ENCODE measurements at places on chromosomes 7 and 10.

GRCh38 chr7:143015084-143015483 lies 11.8 kb downstream of the OR9A2 start:
- no peak overlapping the region for H3K27ac ChIP-seq
- peaks cover 5% of the 10 kb centered on the region for H3K36me3 ChIP-seq
- no peaks in the 10 kb centered on the region for H3K27me3 ChIP-seq
- peaks cover 60% of the 10 kb centered on the region for H3K4me1 ChIP-seq
- H3K4me3 ChIP-seq = peak overlapping the region; percentile 68
- DNase-seq = peak; percentile 20

DNA sequence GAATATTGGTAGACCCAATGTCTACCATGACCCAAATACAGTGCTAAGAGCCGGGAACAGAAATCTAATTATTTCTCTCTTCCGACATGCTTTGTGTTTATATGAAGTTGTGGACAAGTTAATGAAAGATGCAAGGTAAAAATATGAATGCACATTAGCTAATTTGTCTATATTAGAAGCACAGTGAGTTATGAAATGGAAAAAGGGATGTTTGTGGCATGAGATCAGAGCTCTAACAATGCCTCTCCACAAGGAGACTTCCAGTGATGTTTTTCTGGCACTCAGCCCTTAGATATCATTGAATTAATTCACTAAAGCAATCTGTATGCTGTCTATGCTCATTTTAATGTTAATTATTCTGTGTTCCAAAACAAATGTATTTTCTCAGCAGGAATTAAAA lies 897.2 kb downstream of the CNTNAP2 start:
- no peak overlapping the region for H3K27ac ChIP-seq
- H3K4me1 ChIP-seq = no peaks in the 10 kb centered on the region
- H3K4me3 ChIP-seq = no peak overlapping the region
- DNase-seq = no peak
- no peaks in the 10 kb centered on the region for H3K27me3 ChIP-seq
- no peaks in the 10 kb centered on the region for H3K36me3 ChIP-seq

DNA sequence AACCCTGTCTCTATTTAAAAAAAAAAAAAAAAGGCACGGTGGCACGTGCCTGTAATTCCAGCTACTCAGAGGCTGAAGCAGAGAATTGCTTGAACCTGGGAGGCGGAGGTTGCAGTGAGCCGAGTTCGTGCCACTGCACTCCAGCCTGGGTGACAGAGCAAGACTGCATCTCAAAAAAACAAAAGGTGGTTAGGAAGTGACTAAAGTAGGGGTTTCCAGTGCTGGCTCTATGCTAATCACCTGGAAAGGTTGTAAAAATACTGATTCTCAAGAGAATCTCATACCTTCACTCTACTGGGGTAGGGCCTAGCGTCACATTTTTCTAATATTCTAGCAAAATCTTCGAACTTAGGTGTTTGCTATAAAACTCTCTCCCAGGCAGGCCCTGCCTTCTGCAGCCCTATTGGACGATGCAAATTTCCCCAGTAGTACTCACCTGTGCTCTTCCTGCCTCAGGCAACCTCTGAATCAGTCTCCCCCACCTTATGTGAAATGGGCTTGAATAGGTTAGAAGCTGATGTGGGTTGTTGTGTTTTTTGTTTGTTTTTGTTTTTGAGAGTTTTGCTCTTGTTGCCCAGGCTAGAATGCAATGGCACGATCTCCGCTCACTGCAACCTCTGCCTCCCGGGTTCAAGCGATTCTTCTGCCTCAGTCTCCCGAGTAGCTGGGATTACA lies 3.5 kb downstream of the ZP3 start:
- DNase-seq = no peak
- H3K4me1 ChIP-seq = peaks cover 12% of the 10 kb centered on the region
- no peak overlapping the region for H3K27ac ChIP-seq
- no peaks in the 10 kb centered on the region for H3K36me3 ChIP-seq
- H3K27me3 ChIP-seq = peaks cover 6% of the 10 kb centered on the region
- no peak overlapping the region for H3K4me3 ChIP-seq

GRCh38 chr7:39594988-39595620 lies 28.3 kb upstream of the RALA start:
- no peak overlapping the region for H3K4me3 ChIP-seq
- H3K36me3 ChIP-seq = no peaks in the 10 kb centered on the region
- peaks cover 5% of the 10 kb centered on the region for H3K4me1 ChIP-seq
- DNase-seq = no peak
- H3K27ac ChIP-seq = no peak overlapping the region
- H3K27me3 ChIP-seq = no peaks in the 10 kb centered on the region

DNA sequence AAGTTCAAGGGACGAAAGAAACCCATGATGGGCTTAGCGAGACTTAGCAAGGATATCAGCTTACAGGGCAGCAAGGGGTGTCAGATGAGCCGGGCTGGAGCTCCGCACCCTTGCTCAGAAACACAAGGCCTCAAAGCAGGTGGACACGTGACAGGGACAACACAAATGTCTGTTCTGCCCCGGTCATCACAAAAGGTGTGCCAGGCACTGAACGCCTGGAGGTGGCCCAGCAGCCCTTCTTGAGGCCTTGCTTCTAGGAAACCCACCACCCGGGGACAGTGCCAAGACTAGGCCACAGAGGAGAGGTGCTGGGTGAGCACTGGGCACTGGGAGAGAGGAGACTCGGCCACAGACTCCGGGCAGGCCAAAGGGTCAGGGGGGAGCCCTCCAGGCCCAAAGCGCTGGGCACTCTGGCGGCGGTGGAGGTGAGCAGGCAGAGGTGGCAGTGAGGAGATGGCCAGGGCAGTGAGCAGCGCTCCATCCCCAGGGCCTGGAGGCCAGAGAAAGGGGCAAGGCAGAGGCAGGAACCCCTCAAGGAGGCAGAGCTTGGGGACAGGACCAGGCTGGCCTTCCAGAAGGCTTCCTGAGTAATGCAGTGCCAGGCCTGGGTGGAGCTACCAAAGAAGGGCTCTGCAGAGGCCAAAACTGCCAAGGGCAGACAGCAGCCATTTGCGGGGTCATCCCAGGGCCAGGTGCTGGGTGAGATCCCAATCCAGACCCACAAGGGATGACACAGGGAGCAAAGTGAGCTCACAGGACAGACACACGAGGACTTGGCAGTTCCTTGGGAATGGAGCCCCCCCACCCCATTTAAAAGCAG lies 22.7 kb downstream of the EBF3 start:
- H3K4me3 ChIP-seq = no peak overlapping the region
- no peak overlapping the region for H3K27ac ChIP-seq
- DNase-seq = no peak
- H3K27me3 ChIP-seq = peaks cover 9% of the 10 kb centered on the region
- no peaks in the 10 kb centered on the region for H3K4me1 ChIP-seq

- peaks cover 26% of the 10 kb centered on the region for H3K4me1 ChIP-seq
- no peak overlapping the region for H3K4me3 ChIP-seq
- H3K27ac ChIP-seq = no peak overlapping the region
- H3K27me3 ChIP-seq = no peaks in the 10 kb centered on the region
- no peaks in the 10 kb centered on the region for H3K36me3 ChIP-seq
Observed at GRCh38 chr7:131194070-131194865, 133.4 kb upstream of the MKLN1 start.

GRCh38 chr10:112507046-112507445 lies 60.0 kb downstream of the VTI1A start:
- DNase-seq = no peak
- H3K4me1 ChIP-seq = peaks cover 13% of the 10 kb centered on the region
- H3K36me3 ChIP-seq = peaks cover 31% of the 10 kb centered on the region
- no peaks in the 10 kb centered on the region for H3K27me3 ChIP-seq

DNA sequence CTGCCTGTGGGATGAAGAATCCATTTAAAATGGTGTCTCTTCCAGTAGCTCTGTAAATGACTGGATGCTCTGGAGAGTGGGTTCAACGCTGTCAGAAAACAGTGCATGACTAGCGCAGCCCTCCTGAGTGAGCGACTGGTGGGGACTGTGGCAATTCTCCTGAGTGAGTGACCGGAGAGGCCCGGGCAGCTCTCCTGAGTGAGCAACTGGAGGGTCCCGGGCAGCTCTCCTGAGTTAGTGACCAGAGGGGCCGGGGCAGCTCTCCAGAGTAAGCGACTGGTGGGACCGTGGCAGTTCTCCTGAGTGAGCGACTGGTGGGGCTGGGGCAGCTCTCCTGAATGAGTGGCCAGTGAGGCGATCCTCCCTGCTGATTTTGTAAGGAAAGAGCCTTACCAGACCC lies 85.5 kb downstream of the WDR37 start:
- H3K27ac ChIP-seq = no peak overlapping the region
- no peaks in the 10 kb centered on the region for H3K4me1 ChIP-seq
- DNase-seq = no peak
- H3K36me3 ChIP-seq = peaks cover 15% of the 10 kb centered on the region

- no peak overlapping the region for H3K27ac ChIP-seq
- no peaks in the 10 kb centered on the region for H3K36me3 ChIP-seq
- peaks cover 15% of the 10 kb centered on the region for H3K4me1 ChIP-seq
Observed at GRCh38 chr10:80382989-80383388, 25.4 kb upstream of the PRXL2A start.

GRCh38 chr10:122458693-122459092 lies 2.7 kb upstream of the HTRA1 start:
- peaks cover 9% of the 10 kb centered on the region for H3K4me1 ChIP-seq
- no peak overlapping the region for H3K27ac ChIP-seq
- H3K27me3 ChIP-seq = peaks cover 67% of the 10 kb centered on the region
- no peak overlapping the region for H3K4me3 ChIP-seq
- DNase-seq = no peak

DNA sequence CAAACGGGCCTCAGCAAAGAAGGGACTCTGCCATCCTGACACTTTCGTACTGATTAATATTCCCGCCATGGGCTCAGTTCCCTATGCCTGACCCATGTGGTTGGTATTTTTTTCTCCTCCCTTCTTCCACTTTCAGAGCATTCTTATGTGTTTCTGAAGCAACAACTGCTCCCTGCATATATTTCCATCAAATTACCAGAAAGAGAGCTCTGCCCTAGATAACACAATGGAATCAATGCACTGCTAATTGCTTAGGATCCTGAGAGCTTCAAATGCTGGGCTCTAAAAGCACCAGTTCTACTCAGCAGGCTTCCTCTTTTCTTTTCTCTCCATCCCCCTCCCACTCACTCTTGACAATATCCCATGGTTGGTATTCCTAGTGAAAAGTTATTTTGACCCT lies 5.3 kb downstream of the TECTB start:
- no peaks in the 10 kb centered on the region for H3K36me3 ChIP-seq
- no peak for DNase-seq

DNA sequence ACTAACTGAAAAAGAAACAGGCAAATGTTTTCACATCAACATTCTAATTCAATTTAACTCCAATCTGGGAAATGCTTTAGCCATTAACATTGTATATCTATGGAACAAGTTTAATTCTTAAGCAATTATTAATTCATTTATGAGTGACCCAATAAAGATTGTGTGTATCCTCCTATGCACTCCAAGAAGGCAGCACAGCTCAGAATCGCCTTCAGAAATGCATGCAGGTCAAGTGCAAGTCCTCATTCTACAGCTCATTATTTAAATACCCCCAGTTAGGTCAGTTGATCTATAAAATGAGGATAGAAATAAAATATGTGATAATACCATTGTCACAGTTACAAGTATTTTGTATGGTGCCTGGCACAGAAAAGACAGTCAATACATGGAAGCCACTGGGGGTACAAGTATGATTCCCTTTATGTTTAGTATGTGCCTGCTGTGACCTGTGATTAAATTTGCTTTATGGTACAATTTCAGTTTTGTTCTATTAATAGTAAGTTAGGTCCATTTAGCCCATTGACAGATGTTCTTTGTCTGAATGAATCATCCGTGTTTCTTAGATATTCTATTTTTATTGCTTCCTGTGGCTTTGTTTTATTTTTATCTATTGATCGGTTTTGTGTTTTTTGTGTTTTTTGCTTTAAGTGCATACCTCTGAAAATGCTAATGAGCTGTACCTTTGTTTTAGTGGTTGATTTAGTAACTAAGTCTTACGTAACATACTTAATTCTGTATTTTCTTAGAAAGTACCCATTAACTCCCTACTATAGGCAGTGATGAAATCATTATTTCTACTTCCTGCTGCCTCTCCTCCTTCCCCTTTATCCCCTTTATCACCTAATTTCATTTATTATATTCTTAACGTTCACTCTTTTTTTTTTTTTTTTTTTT lies 42.8 kb downstream of the CPXM2 start:
- H3K4me1 ChIP-seq = no peaks in the 10 kb centered on the region
- no peak overlapping the region for H3K4me3 ChIP-seq
- H3K27me3 ChIP-seq = peaks cover 32% of the 10 kb centered on the region
- DNase-seq = no peak
- no peaks in the 10 kb centered on the region for H3K36me3 ChIP-seq
- H3K27ac ChIP-seq = no peak overlapping the region

DNA sequence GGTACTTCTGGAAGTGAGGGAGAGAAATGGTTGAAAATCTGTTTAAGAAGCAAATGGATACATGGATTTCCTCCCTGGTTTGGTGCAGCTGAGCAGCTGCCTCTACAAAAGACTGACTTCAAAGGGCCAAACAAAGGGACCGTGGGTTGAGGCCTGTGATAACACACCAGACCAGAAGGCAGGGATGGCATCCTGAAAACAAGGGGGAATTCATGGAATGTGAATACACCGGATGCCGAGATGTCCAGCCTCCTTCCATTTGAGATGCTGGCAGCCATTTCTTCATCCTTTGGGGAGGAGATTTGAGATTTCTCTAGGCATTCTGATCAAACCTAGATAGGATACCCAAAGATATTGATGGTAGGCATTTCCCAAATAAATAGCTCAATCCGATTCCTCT lies 36.9 kb downstream of the TAF3 start:
- H3K4me3 ChIP-seq = no peak overlapping the region
- H3K4me1 ChIP-seq = peaks cover 44% of the 10 kb centered on the region

GRCh38 chr7:27172823-27173510 lies 1.2 kb downstream of the HOXA10 start:
- DNase-seq = no peak
- peaks cover 18% of the 10 kb centered on the region for H3K4me1 ChIP-seq
- peaks cover 77% of the 10 kb centered on the region for H3K27me3 ChIP-seq
- H3K27ac ChIP-seq = no peak overlapping the region
- H3K4me3 ChIP-seq = peak overlapping the region; percentile 68

DNA sequence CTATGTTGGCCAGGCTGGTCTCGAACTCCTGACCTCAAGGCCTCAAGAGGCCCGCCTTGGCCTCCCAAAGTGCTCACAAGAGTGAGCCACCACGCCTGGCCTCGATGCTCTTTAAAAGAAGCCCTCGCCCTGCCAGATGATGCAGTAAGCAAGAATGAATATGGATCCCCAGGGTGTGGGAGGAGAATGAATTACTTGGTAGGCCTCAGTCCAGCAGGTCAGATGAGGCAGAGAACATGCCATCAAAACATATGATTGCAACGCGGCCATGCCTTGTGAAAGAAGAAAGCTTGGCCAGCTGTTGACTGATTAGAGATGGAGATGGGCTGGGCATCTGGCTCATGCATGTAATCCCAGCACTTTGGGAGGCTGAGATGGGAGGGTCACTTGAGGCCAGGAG lies 68.7 kb downstream of the CAMK1D start:
- H3K4me3 ChIP-seq = no peak overlapping the region
- peaks cover 7% of the 10 kb centered on the region for H3K36me3 ChIP-seq
- H3K27ac ChIP-seq = no peak overlapping the region
- no peak for DNase-seq
- H3K4me1 ChIP-seq = peaks cover 36% of the 10 kb centered on the region

- H3K27me3 ChIP-seq = peaks cover 43% of the 10 kb centered on the region
- H3K4me1 ChIP-seq = no peaks in the 10 kb centered on the region
- no peak overlapping the region for H3K27ac ChIP-seq
- H3K36me3 ChIP-seq = no peaks in the 10 kb centered on the region
- DNase-seq = no peak
- H3K4me3 ChIP-seq = no peak overlapping the region
Observed at GRCh38 chr7:29130096-29130495, 16.2 kb downstream of the CPVL start.

GRCh38 chr7:18798088-18798906 lies 302.7 kb downstream of the HDAC9 start:
- H3K36me3 ChIP-seq = peaks cover 14% of the 10 kb centered on the region
- no peaks in the 10 kb centered on the region for H3K4me1 ChIP-seq
- no peak overlapping the region for H3K4me3 ChIP-seq
- no peaks in the 10 kb centered on the region for H3K27me3 ChIP-seq
- no peak for DNase-seq
